ENCODE measurements at places on chromosomes 5 and 9.

DNA sequence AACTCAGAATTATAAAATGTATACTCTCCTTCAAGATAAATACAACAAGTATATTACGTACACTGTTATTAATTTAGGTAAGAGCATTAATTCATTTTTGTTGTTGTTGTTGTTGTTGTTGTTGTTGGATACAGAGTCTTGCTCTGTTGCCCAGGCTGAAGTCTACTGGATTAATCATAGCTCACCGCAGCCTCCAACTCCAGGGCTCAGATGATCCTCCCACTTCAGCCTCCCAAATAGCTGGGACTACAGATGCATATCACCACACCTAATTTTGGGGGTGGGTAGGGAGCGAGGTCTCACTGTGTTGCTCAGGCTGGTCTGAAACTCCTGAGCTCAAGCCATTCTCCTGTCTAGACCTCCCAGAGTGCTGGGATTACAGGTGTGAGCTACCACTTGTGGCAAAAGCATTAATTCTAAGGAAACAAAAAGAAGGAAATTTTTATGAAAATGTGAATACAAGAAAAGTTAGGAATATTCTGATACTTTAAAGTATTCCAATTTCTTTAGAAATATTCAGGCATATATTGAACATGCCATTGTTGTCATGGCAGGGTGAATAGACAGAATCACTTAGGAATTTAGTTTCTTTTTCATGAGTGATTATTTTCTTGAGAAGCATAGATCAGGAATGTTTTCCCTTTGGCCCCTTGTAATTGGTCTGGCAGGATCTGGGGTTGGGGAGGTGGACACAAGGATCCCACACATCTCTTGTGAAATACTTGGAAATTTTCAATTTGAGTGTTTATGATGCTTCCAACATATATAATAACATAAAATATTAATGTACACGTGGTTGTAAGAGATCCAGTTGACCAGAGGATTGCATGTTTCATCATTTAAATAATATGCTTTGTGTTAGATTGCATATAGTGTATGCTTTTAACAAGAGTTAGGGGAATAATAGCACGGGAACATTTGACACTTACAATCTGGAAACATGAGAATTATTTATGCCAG lies 263.6 kb downstream of the FANCC start:
- DNase-seq: no peak

DNA sequence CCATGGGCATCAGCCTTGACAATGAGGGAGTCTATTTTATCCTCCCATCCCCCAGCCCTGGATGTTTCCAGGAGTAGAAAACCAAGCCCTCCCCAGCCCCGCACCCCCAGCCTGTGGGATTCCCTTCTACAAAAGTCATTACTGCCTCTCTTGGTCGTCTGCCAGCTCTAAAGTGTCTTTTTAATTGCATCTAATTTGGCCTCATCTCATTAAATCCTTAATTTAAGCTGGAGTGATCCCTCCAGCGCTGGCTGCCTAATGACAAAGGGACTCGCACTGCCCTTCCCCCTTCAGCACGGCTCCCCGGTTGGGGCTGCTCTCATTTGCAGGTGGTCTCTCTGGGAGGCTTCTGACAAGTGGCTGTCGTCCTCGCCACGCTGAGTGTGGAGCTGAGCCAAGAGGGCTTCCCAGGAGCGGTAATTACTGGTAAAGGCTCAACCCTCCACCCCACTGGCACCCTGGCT lies 107.9 kb upstream of the ALDH1B1 start:
- no peak for DNase-seq

DNA sequence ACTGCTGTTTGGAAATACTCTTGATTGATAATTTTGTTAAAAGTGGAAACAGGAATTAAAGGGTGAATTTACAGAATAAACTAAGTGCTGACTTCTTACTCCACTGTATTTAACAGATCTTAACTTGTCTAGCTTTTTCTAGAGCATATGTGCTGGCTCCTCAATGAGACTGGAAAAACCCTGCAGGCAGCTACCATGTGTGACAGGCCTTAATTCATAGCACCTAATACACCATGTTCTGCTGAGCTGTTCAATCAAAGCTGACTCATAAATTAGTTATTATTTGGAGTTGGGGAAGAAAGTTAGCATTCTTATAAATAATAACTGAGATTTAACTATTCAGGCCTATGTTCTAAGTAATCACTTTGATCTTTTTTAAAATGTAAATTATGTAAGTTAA lies 29.4 kb downstream of the CTNNAL1 start:
- DNase-seq: no peak

- no peak for DNase-seq
Measured at GRCh38 chr5:83513081-83513480, 41.5 kb downstream of the VCAN start.

DNA sequence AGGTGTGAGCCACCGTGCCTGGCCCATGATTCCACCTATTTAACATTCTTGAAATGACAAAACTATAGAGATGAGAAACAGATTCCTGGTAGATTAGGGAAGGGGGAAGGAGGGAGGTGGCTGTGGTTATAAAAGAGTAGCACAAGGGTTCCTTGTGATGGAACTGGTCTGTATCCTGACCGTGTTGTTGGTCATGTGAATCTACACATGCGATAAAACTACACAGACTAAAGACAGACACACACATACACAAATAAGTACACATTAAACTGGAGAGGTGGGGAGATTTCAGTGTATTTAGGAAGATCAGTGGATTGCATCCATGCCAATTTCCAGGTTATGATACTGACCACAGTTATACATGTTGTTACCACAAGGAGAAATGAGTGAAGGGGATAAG lies 60.9 kb downstream of the RNF130 start:
- no peak for DNase-seq

GRCh38 chr5:149883550-149883949 lies 61.0 kb downstream of the PDE6A start:
- DNase-seq: no peak

DNA sequence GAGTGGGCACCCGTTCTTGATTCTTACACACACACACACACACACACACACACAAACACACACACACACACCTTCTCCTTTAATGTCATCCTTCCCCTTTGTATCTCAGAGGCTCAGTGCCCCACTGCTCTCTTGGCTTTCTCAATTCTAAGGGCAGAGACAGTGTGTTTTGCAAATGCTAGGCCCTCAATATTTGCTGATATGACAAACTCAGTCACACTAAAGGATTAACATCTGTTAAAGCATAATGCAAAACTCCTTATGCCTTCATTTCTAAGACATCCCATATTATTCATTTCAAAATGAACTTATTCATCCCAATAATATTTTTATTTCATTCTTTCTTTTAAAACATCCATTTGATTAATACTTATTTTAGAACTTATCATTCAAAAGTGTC lies 8.9 kb upstream of the NRG2 start:
- DNase-seq: no peak

DNA sequence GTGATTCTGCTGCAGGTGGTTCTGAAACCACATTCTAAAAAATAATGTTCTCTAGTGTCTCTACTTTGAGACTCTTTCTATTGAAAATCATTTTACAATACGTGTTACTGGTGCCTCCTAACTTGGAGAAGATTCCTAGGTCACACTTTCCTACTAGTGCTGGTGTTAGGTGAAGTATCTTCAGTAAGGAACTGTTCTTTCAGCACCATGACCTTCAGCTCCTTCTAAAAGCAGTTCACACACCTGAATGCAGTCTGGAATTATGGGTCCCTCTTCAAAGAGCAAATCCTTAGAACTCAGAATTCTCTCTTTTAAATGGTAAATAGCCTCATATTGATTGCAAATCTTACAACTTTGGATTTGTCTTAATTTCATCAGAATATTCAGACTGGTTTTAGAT lies 10.6 kb upstream of the DPYSL3 start:
- DNase-seq: no peak

- no peak for DNase-seq
Measured at GRCh38 chr9:110933350-110934001, 104.8 kb downstream of the LPAR1 start.

DNA sequence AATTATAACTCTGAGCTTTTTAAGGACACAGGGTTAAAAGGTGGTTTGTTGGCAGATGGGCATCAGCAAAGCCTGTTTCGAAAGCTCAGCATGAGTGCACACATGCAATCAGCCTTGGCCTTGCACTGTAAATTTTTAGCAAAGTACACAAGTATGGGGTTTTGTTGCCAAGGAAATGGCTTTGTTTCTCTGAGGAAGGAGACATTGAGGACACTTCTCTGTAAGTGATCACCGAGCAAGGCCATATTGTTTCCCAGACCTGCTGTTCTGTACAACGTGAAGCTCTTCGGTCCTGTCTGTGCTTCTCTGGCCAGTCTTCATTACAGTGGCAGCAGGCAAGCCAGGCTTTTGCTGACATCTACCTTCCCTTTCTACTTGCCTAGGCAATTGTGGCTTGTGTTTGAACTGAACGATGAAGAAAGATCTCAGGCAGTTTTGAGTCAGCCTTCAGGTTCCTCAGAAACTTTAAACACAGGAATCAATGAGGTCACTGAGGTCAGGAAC lies 27.9 kb upstream of the GLRX start:
- DNase-seq: no peak

GRCh38 chr5:94793113-94793815 lies 174.8 kb downstream of the SLF1 start:
- DNase-seq: no peak

- no peak for DNase-seq
Measured at GRCh38 chr5:154444556-154445421, 1.0 kb upstream of the SAP30L start.

- DNase-seq: no peak
Measured at GRCh38 chr5:35988529-35988928, 2.7 kb downstream of the UGT3A1 start.

GRCh38 chr9:123684393-123685149 lies 245.4 kb downstream of the DENND1A start:
- no peak for DNase-seq

DNA sequence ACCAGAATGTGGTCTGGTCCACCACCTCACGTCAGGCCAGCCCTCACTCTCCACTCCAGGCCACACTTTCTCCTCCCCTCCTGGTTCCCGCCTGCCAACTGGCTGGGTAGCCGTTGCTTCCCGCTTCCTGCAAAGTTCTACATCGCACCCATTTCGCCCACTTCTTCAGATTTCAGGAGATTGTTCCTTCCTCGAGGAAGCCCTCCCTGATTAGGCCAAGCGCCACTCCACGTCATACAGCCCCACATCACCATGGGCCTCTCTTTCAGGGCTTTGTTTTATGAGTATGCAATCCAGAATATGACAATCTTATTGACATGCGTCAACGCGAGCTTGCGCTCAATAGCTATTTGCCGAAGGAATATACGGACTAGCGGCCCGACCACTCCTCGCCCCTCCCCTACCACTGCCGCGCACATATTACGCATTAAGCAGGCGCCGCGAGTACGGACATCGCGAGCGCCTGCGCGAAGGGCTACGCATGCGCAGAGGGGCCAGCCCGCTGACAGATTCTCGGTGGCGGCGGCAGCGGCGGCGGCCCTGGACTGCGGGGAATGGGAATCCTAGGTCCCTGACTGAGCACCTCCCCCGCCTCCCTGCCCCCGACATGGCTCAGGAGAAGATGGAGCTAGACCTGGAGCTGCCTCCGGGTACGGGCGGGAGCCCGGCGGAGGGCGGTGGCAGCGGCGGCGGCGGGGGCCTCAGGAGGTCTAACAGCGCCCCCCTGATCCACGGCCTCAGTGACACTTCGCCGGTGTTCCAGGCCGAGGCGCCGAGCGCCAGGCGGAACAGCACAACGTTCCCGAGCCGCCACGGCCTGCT lies 74.7 kb downstream of the PIP5K1B start:
- peak; percentile 90 for DNase-seq
